GM12892 (cell line): ENCODE measurements at places on chromosomes 1 and 21.
A peak's percentile ranks its signal among the peaks of the same experiment; 100 is the strongest.

DNA sequence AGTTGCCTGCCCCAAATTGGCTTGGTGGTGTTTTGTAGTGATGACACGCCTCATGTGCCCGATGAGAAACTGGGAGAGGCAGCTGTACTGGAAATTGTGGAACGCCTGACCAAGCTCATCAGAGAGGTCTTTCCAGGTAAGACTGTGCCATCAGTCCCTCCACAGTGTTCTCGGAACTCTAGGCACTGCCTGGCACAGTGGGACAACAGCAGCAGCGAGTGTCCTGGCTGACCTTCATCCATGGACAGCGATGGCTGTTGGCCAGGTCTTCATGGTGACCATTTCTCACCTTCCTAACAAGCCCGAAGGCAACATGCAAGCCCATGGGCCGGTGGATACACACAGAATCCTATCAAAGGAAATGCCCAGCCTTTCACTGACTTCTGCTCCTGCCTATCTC lies 10.7 kb upstream of the XKR8 start:
- no peak for DNase-seq

GRCh38 chr1:58905628-58906221 lies 121.9 kb upstream of the JUN start:
- no peak for DNase-seq

GRCh38 chr1:6391951-6392808 lies 1.4 kb downstream of the ACOT7 start:
- no peak for DNase-seq

- peak; percentile 69 for DNase-seq
Measured at GRCh38 chr21:39313571-39314142, at the start of gene BRWD1. BRWD1 (minus strand) TSS chr21:39313632; CDS start chr21:39313491, 141 bp downstream.

GRCh38 chr1:150179867-150180266 lies 30.2 kb downstream of the PLEKHO1 start:
- DNase-seq: no peak

GRCh38 chr21:44449473-44450363 lies 5.6 kb upstream of the LRRC3 start:
- no peak for DNase-seq

- peak; percentile 38 for DNase-seq
Measured at GRCh38 chr1:192609110-192610079, 26.6 kb upstream of the RGS13 start.

DNA sequence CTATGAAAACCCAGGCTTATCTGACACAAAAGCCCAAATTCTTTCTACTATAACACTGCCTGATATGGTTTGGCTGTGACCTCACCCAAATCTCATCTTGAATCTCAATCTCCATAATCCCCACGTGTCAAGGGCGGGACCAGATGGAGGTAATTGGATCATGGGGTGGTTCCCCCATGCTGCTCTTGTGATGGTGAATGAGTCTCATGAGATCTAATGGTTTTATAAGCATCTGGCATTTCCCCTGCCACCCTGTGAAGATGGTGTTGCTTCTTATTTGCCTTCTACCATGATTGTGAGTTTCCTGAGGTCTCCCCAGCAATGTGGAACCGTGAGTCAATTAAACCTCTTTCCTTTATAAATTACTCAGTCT lies 123.3 kb upstream of the USP24 start:
- no peak for DNase-seq

- no peak for DNase-seq
Measured at GRCh38 chr1:225329041-225329440, 98.8 kb downstream of the LBR start.

DNA sequence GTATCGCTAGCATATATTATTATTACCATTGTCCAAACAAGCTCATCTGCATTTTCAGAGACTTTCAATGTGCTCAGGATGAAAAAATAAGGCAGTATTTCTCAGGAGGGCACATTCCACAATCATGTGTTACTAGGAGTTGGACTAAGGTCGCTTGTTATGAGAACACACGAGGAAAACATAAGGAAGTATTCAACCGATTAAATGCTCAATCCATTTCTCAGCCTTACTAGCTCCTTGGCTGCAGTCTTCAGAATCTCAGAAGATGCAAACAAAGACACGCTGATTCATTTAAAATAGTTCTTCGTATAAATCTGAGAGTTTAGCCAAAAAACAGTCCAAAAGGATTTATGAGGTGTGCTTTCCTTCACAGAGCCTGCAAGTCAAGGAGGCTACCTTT lies 82.0 kb upstream of the JAK1 start:
- DNase-seq: no peak

DNA sequence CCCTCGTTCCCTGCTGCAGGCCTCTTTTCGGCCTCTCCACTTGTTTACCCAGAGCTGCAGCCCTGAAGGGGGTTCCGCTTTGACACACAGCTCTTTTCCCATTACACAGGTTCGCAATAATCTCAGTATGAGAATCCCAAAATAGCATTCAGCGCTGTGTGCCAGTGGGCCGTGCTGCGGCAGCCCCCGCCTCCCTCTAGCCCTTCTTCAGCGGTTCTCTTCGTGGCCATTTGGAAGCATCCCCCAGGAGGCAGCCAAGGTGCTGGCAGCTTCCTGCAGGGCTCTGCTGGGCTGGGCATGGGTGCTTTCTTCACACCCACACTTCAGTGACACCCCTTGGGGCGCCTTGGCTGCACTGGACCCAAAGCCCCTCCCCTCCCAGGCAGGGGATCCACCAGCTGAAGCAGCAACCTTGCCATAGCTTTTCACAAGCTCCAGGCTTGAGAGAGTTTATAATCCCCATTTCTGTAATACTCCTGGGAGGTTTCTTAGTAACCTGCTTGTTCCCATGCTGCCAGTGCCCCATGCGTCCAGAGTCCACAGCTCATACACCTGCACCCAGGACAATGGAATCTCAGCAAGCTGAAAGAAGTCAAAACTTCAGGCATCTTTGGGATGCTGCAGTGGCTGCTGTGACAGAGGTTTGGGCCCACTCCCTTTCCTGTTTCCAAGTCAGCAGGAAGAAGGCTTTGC lies 8.1 kb downstream of the NCF2 start:
- DNase-seq: no peak

GRCh38 chr1:220516014-220516721 lies 11.8 kb upstream of the MARK1 start:
- no peak for DNase-seq

DNA sequence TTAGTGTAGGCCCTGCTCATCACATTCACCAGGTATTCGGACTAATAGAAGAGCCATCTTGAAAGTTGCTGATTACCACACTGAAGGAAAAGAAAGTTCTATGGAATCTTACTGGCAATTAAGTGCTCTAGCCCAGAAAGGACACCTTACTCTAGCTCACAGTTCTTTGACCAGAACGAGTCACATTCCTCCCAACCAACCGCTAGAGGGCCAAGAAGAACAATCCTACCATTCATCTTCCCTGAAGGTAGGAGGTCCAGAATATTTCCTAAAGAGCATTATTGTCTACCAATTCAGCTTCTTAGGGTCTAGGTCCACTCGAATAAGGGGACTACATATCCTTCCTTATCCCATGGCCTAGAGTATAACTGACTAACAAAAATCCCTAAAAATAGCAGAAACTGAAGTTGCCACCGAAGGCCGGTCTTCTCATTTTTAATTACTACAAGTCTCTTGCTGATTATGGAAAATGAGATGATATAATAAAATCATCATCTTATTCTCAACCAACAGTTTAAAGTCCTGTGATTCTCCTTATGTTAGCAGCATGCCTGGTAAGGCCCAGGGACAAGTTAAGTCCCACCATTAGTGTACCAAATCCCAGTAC lies 2.7 kb upstream of the FMO1 start:
- DNase-seq: no peak

DNA sequence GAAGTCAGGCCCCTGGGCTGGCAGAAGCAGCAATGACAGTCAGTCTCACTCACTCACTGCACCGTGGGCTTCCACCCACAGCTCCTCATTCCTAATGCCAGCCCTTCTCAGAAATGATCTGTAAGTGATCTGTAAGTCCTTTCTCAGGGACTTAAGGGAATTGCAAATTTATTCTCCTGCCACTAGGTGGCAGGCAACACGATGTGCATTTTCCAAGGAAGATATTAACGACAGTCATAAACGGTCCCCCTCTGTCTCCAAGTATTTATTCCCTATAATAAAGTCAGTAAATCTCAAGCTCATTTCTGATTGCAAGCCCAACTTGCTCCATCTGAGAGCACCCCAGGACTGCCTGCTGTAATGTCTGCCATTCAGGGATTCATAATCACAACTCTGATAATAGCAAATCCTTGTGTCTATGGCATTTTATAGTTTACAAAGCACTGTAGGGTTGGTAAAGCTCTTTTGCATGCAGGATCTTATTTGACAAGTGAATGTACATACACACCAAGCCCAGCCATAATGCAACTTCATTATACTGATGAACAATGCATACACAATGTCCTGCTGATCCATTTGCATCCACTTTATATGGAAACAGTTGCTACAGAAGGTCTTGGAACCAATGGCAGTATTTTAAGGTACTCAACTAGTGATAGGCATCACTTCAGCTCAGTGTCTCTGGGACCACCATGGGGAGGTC lies 380.5 kb upstream of the CAMK1G start:
- no peak for DNase-seq

- peak; percentile 11 for DNase-seq
Measured at GRCh38 chr1:94925561-94926125, 1.3 kb downstream of the CNN3 start.

DNA sequence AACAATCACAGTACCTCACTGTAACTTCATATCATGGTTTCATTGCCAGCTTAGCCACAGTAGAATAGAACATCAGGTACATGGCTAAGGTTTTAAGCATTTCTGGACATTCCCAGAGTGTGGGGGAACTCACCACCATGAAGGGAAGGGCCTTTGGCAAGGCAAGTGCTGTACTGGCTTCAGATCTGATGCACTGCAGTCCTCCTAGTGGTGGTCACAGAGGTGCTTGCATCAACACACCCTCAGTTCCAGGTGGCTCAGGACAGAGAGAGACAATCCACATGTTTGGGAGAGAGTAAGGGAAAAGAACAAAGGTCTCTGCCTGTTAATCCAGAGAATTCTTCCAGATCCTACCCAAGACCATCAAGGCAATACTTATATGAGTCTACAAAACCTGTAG lies 528.4 kb upstream of the RGS18 start:
- DNase-seq: no peak

DNA sequence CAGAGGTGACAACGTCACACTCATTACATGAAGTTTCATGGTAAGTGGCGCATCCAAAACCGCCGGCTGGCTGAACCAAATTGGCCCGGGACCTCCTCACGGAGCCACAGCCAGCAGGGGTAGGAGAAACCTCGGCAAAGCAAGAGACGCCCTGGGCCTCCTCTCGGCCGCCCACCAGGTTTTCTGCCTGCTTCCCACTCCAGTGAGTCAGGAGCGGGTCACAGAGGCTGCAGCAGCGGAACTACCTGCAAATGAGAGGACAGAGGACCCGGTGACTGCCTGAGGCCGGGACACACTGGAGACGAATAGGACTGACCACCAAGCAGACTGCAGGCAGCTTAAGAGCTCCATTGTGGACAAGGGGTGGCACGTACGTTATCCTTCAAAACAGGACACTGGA lies 55.0 kb downstream of the MEGF6 start:
- no peak for DNase-seq

DNA sequence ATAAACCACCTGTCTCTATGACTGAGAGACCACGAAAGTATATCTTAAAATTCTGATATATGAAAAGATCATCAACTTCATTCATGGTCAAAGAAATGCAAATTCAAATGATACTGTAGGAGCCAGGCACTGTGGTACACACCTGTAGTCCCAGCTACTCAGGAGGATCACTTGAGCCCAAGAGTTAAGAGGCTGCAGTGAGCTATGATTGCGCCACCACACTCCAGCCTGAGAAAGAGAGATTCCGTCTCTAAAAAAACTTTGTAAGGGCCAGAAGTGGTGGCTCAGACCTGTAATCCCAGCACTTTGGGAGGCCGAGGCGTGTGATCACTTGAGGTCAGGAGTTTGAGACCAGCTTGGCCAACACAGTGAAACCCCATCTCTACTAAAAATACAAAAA lies 17.0 kb downstream of the RERE start:
- no peak for DNase-seq

- no peak for DNase-seq
Measured at GRCh38 chr1:70195342-70195741, 10.0 kb downstream of the LRRC40 start.

DNA sequence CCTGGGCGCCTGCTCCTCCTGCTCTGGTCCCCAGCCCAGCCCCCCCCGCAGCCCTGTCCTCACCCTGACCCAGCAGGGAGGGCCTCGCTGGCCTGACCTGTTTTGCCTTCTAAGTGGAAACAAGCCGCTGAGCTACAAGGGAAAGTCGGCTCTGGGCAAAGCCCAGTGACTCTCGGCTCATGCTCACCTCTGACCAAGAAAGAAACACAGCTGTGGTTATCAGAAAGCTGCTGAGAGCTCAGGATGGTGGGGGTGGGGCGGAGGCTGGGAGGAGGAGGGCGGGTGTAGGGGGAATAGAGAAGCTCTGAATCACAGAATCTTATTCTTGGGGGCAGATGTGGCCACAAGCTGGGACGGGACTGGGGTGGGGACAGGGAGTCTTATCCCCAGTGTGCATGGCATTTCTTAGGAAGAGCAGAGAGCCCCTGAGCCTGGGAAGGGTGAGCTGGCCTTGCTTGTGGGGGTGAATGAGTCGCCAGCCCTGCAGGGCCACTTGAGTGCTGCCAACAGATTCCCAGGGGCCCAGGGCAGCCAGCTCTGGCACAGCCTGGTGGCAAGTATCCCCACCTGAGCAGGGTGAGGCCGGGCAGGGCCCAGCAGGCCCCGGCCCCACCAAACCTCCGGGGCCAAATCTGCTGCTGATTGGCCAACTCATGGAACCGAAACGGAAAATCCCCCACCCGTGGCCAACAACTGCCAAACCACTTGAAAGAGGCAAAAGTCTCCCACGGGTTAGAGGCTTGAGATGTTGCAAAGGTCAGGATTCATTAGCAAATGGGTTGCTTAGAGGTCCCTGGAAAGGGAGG lies 120.6 kb downstream of the SPSB1 start:
- DNase-seq: peak; percentile 91

DNA sequence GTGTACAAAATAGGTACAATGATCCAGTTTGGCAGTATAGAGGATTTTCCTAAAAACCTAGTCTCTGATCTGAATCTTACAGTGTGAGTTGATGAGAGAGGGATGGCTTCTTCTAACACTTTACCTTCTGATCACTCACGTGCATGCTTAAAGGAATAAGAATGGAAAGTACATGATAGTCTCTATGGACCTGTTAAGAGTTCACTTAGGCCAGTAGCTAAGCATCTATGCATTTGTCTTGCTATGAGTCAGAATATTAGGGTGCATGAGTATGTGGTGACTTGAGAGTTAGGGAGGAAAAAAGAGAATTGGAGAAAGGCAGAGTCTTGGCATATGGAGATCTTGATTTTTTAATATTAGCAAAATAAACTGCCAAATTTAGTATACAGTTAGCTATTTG lies 206.3 kb downstream of the COL11A1 start:
- no peak for DNase-seq
